ELF-1 (cell line): ENCODE measurements at places on chromosomes 4 and X.

- no peak for DNase-seq
Measured at GRCh38 chrX:97938706-97939105, 1055.0 kb downstream of the RPA4 start.

DNA sequence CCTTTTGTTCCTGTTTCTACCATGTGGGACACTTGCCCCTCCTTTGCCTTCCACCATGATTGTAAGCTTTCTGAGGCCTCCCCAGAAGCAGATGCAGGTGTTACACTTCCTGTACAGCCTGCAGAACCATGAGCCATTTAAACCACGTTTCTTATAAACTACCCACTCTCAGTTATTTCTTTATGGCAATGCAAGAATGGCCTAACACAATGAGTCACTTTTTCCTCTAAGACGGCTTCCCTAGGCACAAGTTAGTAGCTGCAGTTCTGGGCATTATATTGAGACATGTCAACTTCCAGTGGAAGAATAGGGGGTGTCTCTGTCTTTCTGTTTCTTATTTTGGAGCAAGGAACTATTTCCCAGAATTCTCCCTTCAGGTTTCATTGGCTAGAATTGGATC, 32.9 kb upstream of the DIPK2B start:
- no peak for DNase-seq

- DNase-seq = no peak
Measured at GRCh38 chr4:165301833-165302232, 25.6 kb upstream of the MSMO1 start.

- no peak for DNase-seq
Measured at GRCh38 chrX:100999451-100999850, 29.9 kb downstream of the ARL13A start.

GRCh38 chrX:149007423-149007822, 497.7 kb downstream of the IDS start:
- no peak for DNase-seq

GRCh38 chr4:158209825-158210807, at the start of gene TMEM144:
Gene TMEM144 (plus strand): TSS chr4:158210486. CDS start chr4:158212668, 2,182 bp downstream.
- peak; percentile 96 for DNase-seq

- DNase-seq = no peak
Measured at GRCh38 chrX:73126240-73126639, 46.9 kb upstream of the PABPC1L2A start.

DNA sequence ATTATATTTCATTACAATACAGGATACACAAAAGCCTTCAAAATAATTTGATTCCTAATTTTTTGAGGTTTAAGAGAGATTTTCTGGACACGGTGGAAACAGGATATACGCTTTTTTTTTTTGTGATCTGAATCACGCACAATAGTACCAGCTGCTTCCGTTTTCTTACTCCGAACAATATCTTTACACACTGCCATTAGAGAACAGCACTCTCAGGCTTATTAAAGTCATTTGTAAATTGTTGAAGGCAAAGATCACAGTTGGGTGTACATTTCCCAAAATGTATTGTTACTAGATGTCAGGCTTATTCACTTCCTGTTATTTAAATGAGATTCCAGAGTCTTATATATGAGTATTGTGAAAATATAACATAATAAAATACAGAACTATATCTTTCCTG, 71.5 kb downstream of the TMEM47 start:
- no peak for DNase-seq

DNA sequence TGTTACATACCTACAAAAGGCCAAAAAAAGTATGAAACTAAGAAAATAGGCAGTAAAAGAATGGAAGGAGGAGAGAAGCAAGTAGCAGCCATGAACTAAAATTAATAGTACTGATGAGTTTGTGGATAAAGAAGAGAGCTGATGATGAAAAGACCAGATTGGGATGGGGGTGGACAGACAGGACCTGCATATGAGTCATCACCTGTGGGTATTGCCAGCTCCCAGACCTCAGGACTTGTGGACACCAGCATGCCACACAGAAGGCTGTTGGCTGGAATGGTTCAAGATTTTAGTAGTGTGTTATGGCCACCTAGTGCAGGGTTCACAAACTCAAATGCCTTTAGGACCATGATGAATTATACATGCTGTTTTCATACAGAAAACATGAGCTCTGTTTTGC, 58.9 kb downstream of the ARX start:
- no peak for DNase-seq

DNA sequence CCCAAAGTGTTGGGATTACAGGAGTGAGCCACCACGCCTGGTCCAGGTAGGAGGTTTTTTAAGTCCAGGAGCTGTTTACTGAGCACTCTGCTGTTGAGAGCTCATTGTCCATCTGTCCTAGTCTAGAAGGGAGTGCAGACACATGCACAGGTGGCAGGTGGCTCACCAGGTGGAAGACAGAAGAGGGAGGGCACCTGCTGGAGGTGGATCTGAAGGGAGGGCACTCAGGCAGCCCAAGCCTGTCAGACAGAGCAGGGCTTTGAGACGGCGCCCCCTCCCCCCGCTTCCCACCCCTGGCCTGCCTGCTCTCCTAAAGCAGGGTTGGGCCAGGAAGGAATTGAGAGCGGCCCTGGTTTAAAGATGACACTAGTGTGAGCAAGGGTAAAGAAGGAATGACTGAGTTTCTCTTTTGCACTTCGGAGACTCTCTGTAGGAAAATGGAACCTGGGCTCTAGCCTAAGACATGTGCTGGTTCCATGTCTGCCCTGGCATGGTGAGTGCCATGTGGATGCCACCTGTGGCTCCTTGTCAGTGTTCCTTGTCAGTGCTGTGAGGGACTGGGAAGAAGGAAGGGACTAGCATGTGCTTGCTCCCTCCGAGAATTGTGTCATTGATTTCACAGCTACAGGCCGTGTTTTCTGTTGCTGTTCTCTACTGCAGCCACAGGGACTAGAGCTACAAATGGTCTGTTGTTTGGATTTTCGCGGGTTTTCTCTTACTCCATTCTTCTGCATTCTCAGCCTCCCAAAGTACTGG, 108.6 kb downstream of the TNIP2 start:
- no peak for DNase-seq

- no peak for DNase-seq
Measured at GRCh38 chr4:38323141-38323641, 340.8 kb upstream of the KLF3 start.

DNA sequence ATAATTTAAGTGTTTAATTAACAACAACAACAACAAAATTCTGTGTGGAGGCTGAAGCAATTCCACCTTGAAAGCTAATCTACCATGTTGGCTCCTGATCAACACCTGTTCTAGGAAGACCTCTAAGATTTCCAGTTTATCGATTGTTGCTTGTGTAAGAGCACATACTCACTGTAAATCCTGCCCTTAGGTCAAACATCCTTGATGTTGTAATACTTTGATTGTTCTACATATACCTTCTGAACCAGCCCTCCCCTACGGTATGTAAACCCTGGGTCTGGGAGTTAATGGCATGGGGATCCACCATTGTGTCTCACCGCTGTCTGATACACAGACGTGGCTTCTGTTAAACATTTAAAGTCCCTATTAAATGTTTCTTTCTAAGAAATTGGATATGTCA, 73.2 kb downstream of the RASL11B start:
- no peak for DNase-seq

GRCh38 chrX:147179625-147180024, 365.1 kb upstream of the CXorf51A start:
- peak; percentile 27 for DNase-seq

- DNase-seq = no peak
Measured at GRCh38 chr4:84855774-84856173, 110.7 kb downstream of the WDFY3 start.

DNA sequence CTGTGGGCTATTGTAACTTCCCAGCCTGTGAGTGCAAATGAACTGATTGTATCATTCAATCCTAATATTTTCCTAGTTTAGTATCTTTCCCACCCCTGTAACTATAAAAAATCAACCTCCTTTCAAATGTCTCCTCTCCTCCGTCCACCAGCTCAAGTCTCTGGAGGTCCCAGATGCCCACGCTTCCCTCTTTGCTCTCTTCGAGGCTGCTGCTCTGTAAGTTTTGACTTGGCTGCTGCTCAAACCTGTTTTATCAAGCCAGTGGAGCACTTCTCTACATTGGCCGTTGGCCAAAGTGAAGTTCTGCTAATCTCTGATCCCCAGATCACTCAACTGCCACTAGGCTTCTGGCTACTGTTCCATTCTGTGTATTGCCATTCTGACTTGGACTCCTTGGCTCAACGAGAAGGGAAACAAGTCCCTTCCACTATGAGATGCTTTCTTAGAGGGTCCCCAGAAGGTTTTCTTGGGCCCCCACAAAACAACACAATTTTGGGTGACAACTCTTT, 60.7 kb upstream of the RAPGEF2 start:
- no peak for DNase-seq

GRCh38 chr4:26874110-26874509, 13.5 kb downstream of the STIM2 start:
- DNase-seq = no peak

DNA sequence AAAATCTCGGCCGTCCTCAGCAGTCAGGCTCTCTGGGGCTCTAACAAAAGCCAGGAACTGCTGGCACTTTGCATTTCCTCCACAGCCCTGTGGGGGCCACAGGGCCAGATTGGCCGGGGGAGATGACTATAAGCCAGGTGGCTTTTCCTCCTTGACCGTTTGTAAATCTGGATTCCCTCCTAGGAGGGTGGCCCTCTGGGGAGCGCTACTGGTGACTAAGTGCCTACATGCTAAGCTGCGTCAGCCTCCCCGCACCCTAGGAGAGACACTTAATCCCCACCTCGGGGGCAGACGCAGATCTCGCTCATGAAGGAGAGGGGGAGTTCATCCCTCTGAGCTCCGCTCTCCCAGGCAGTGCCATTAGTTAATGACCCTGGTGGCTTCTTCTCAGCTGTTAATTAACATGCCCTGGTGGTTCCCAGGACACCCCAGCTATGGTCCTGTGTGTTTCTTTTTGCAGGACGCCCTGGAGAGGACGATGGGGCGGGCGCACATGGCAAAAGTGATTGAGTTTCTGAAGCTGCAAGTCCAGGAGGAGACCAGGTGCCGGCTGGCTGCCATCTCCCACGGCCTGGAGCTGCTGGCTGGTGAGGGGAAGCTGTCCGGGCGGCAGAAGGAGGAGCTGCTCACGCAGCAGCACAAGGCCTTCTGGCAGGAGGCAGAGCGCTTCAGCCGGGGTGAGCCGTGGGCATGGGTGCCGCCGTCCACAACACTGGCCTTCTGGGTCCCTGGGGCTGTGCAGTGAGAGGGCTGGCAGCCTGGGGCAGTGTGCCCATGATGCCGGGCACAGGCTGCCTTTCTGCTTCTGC, 41.6 kb downstream of the EVC start:
- peak; percentile 34 for DNase-seq

GRCh38 chr4:2259036-2259540, 2.8 kb downstream of the MXD4 start:
- no peak for DNase-seq

DNA sequence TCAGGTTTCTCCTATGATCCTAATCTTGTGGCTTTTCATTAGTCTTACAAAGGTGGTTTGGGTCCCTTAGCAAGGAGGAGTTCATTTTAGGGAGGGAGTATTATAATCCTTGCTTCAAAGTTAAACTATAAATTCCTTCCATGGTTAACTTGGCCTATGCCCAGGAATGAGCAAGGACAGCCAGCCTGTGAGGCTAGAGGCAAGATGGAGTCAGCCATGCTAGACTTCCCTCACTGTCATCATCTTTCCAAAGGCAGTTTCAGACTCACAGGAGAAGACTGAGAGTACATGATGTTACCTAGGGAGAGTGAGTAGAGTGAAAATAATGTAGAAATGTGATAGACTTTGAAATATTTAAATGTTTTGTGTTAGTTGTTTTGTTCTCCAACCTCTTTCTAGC, 192.3 kb downstream of the GPAT3 start:
- DNase-seq = no peak

DNA sequence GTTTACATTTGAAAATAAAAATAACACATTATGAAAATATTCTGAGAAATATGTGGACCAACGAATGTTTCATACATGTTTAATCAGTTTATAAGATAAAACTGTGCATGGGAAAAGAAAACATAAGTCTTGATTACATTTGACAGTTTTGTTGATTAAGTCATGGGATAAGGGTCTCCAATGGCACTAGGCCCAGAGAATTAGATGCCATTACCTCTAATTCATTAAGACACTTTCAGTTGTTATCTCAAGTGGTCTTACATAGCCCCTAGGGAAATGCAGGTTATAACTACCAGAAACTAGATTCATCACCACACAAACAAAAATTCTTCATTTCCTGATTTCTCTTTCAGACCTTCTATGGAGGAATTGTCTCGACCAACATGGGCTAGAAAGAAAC, 300.8 kb downstream of the PCDH7 start:
- no peak for DNase-seq
